T-helper 1 cell (primary cell): ENCODE measurements at places on chromosomes 11 and 22.
A peak's percentile ranks its signal among the peaks of the same experiment; 100 is the strongest.

- no peak for DNase-seq
Measured at GRCh38 chr11:12275818-12276217, 101.6 kb upstream of the PARVA start.

DNA sequence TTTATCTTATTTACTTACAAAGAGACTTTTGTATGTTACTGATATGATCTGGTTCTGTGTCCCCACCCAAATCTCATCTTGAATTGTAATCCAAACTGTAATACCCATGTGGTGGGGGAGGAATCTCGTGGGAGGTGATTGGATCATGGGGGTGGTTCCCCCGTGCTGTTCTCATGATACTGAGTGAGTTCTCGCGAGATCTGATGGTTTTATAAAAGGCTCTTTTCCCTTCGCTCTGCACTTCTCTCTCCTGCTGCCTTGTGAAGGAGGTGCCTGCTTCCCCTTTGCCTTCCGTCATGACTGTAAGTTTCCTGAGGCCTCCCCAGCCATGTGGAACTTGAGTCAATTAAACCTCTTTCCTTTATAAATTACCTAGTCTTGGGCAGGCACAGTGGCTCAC is 42.4 kb upstream of the WNT7B start:
- DNase-seq = no peak

DNA sequence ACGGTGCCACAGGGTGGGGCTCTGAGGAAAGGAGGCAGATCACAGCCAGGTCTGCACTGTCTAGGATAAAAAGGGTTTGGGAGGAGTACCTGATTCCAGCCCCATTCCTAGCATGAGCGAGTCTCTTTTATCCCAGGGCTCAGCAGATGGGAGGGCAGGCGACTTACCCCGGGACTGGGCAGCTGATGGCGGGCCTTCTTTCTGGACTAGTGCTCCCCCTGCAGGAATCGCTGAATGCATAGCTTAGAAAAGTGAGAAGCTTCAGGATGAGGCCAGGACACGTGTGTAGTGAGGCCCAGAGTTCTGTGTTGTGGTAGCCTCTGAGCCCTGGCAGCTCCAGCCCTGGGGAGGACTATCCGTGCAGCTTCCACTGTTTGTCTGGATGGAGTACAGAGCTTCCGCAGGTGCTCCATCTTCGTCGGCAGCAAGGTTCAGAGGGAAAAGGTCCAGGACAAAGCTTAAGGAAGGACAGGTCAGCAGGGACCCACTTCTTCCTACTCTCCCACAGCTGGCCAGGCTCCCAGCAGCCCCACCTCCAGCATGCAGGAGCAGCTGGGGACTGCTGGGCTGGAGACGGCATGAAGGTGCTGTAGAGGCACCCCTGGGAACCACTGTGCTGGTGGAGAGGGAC is 30.4 kb downstream of the COMMD9 start:
- DNase-seq = peak; percentile 9

DNA sequence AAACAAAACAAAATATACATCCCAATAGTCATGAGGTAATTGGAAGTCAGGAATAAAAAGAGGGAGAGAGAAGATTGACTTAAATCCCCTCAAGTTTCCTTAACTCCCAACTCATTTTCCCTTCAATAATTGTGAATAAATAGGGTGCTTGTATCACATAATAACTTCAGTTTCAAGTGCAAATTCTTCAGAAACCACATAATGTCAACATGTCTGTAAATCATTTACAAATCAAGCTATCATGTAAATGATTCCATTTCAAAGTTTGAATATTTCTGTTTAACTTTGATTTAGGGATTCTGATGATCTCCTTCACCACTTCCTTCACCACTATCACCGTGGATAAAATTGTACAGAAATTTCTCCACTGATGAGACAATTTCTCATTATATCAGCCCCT is 23.2 kb downstream of the CASP5 start:
- no peak for DNase-seq

DNA sequence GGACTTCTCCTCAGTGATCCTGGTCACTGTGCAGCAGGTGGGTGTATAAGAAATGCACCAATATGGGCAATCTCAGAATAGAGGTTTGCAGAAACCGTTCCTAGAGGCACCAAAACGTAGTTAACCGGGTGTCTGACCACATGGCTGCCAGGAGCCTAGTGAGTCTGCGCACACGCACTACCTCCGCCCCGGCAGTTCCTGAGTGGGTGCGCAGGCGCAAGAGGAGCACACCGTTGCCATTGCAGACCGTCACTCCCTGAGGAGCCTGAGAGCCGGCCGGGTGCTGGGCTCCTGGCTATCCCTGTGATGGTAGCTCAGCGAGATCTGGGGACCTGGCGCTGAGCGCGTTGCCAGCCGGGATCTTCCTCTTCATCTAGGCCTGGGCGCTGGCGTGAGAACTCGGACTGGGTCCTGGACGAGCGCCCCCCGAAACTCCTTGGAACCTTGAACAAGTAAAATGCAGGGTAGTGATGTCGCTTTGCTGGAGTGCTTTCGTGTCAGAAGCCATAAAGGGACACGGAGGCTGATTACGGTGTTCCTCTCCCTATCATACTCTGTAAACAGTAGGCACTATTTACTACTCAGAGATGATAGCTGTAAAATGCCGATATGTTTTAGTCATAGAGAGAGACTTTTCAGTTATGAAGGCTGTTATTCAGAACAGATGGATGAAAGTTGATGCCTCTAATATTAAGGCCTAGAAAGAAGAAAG is at the start of gene MS4A13:
Gene MS4A13, plus strand, starts transcription at position 249 of the 712 bp plus-strand sequence. CDS start 2,692 bp downstream, outside the sequence.
- no peak for DNase-seq

DNA sequence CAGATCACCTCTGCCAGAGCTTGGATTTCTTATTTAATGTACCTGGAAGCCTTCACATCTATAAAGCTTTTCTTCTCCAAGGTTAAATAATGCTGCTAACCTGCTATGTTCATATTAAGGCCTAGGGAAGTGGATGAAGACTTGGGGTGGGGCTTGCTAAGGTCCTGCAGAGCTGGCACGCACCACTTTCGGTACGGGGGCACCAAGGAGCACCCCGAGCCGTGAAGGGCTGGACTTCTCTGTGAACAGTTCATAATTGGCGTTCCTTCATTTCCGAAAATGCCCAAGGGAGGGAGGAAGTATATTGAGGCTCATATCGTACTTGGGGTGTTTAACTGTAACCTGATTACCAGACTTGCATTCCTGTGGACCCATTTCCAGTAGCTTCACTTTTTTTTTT is 59.6 kb downstream of the ST14 start:
- DNase-seq = no peak

GRCh38 chr11:86460461-86461385 is 86.0 kb downstream of the CCDC81 start:
- DNase-seq = no peak

GRCh38 chr22:47691152-47691895 is 928.9 kb downstream of the TBC1D22A start:
- DNase-seq = no peak
